ENCODE measurements at places on chromosomes 11 and 22.

- peak; percentile 13 for DNase-seq
Measured at GRCh38 chr11:45278714-45279113, 7.4 kb downstream of the SYT13 start.

DNA sequence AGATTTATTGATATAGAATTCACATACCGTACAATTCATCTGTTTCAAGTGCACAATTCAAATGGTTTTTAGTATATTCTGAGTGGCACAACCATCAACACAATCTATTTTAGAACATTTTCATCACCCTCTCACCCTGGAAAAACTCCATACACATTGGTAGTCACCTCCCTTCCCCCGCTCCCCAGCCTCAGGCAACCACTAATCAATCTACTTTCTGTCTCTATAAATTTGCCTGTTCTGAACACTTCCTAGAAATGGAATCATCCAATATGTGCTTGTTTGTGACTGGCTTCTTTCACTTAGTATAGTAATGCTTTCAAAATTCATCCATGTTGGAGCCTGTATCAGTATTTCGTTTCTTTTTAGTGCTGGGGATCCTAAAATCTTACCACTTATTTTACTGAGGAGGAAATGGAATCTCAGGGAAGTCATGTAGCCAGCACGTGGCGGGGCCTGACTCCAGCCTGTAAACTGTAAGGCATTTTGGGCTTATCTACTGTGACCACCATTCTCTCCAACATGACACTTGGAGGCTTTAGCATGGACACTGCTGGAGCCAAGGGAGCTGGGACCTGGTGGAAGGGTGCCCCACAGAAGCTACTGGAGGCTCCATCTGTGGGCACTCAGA, 905 bp upstream of the UCP3 start:
- DNase-seq, result no peak

DNA sequence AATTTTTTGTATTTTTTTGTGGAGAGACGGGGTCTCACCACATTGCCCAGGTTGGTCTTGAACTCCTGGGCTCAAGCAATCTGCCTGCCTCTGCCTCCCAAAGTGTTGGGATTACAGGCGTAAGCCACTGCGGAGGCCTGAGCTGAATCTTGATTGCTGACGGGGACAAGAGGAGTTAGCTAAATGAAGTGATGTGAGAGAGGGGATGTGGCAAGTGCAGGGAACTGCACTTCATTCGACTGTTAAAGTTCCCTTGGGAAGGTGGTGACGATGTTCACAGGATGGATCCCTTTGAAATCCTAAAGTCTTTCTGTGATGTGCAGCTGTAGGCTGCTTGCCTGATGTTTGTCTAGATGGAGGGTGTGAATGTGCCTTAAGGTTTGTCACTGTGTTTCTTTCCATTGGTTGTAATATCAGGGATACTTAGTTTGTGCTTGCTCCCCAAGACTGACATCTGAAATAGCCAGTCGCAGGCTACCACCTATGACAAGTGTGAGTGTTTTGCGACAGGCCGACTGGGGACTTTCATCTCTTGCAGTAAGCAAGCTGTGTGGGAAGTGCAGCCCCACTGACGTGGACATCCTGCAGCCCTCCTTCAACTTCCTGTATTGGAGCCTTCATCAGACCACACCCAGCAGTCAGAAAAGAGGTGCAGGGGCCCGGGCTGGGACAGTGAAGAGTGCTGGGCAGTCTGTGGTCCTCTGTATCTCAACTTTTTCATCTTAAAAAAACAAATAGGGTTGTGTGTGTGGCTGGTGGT, 19.6 kb upstream of the CCDC134 start:
- peak; percentile 51 for DNase-seq

GRCh38 chr11:82229341-82229740, 504.3 kb downstream of the FAM181B start:
- no peak for DNase-seq

DNA sequence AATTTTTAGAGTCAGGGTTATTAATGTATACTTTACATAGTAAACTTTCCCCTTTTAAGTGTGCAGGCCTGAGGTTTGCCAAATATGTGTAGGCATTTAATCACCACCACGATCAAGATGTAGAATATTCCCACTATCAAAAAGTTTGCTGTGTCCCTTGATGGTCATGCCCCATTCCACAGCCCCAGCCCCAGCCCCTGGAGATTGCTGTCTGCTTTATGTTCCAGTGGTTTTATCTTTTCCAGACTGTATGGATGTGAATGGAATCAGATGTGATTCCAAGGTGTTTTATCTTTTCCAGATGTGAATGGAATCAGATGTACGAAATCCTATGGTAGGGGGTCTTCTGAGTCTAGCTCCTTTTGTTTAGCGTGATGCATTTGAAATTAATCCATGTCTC, 93.1 kb upstream of the B3GAT1 start:
- peak; percentile 2 for DNase-seq
